ENCODE measurements at places on chromosomes 1 and 21. TPM values are rescaled to one million over a fixed set of nuclear protein-coding genes. Genes with fewer than 3 reads are reported as not detected.

UTS2 gene
- not detected for total RNA-seq

- DNase-seq: no peak
Measured at GRCh38 chr1:26070296-26070962, 3.0 kb upstream of the TRIM63 start.

ZCCHC17 gene
- 24.1 TPM for total RNA-seq

DNA sequence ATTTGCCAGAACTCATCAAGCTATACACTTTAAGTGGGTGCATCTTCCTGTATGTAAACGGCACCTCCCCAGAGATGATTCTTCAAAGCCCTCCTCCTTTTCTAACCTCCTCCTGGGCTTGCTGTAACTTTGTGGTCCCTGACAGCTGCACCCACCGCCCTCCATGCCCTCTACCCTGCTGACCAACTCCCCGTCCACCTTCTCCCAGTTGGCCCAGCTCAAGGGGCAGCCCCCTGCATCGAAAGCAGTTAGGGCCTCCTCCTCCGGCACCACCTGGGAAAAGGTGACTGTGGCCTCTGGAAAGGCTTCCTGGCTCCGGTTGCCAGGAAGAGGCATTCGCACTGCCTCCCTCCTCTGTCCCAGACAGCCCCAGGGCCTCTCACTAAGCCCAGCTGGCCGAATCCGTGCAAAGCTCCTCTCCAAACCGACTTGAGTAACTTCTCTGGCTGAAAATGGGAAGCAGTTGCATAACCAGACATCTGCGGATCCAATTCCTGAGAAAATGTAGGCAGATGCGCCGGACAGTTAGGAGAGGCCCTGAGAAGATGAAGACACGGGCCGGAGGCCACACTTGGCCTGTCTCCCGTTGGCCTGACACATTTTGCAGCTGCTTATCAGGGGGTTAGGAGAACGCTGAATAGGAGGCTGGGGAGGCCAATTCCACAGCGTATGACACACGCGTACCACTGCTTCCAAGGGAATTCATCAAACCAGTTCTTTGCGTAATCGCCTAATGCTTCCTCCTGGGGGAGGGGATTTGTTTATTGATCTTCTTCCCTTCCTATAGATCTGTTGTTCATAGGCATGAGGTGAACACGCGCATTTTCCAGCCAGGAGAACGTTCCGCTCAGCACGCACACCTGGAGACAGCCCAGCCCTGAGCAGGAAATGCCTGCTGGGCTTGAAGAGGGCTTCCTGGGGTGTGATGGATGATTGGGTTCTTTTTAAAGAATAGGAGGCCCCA, 48.7 kb upstream of the COL6A2 start:
- DNase-seq: no peak

DNA sequence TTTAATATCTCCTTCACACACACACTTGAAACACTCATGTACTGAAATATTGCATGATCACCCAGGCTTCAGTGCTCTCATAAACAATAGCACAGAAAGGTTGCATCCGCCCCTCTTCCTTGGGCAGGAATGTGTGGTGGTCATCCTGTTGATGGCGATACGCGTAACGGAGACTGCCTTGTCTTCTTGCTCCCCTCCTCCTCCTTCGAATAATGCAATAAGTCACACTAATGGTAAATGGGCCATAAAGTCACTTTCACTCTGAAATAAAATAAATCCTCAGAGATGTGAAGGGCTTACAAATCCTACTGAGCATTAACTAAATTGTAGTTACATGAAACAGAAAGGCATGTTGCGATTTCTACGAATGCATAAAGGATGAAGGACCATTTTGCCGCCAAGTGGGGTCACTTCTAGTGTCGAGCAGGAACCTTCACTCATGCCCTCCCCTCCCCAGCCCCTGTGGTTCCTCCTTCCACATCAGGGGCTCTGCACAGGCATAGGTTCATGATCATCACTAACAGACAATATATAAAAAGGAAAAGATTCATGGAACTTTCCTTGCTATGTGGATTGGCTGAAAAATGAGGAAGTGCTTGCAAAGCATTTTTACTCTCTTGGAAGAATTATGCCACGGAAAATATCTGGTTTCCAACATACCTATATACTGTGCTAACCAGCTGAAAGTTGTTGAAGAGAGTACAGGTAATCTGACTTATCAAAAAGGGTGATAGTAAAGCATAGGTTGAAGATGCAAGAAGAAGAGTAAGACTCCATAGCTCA, 1.2 kb upstream of the PGBD5 start:
- DNase-seq: no peak

- no peak for DNase-seq
Measured at GRCh38 chr1:212586206-212587015, 22.1 kb upstream of the ATF3 start.
